HL-60 (cell line): ENCODE measurements at places on chromosomes 13 and 19.
A peak's percentile ranks its signal among the peaks of the same experiment; 100 is the strongest.

DNA sequence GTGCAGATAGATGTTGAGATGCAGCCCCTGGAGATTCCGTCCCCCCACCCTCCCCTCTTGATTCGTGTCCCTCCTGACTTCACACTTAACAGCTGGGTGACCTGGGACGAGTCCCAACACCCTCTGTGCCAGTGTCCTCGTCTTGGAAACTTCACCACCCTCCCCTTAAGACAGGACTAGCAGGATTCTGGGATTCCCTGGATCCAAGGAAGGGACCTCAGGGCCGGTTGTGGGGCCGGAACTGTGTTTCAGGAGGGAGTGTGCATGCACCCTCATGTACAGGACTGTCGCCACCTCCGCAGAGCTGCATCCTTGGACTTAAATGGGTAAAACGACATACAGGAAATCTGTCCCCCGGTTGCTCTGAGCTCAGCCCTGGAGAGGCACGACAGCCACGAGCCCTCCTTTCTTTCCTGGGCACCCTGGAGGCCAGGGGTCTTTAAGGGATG is 990 bp downstream of the MYO9B start:
- DNase-seq, result no peak

DNA sequence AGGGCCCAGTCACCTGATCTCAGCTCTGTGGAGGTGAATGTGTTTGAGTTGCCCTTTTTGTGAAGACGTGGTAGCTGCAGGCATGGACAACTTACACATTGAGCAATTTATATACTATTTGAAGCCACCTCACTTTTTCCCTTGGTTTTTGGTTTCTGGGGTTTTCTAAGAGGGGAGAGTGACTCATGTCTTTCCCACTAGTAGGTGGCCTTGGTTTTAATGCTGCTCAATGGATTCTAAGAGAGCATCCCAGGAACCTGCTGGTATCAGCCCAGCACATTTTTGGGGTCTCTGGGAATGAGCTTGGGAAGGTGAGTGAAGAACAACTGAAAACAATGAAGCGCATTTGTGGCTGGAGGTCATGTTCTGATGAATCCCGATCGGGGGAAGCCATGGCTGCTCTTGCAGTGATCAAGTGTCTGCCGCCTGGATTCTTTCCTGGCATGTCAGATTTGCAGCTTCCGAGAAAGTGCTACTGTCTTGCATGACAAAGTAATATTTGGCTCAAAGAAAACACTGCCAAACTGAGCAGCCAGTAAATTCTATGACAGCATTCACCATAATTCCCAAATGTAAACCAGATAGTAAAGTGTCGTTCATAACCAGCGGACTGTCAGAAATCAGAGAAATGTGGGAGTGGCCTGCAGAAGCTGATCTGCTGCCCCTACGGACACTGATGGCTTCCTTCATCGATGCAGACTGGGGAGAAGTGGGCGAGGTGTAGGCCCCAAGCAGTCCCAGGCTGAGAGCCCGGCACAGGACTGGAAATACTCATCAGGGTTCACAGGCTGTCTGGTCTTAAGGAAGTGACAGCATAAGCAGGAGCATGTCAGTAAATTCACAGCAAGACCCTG is 98.7 kb downstream of the COL4A2 start:
- DNase-seq, result no peak

DNA sequence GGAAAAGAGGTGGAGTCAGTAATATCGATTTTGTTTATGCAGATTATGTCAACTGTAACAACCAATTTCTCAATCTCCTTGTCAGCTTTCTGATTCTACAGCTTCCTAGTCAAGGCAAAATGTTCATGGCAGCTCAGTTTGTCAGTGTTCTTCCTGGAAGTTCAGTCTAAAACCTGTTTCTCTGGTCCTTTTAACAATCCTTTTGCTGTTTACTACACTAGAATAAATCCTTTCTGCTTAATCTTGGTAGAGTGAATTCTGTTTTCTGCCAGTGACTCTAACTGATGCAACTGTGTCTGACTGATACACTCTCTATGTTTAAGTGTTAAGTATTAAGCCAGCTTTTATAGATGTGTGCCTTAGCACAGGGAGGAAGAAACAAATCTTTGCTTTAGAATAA is 516.9 kb upstream of the KLF12 start:
- DNase-seq, result no peak

- DNase-seq, result peak; percentile 83
Measured at GRCh38 chr19:588093-588740, 1.5 kb upstream of the HCN2 start.

DNA sequence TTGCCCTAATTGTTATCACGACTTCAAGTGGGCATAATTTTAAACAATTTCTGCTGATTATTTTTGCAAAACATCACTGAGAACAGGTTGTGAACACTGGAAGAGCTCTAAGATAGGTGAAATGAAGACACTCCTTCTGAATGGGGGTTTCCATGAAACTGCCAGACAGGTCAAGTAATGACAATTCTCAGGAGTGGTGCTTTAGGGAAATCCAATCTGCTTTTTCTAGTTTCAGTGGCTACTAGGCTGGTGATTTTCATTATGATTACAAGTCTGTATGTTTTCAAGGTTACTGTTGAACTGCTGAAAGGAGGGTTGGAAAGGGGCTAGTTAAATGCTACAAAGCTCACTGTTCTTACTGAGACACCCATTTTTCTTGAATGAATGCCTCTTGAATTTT is 1724.2 kb downstream of the PCDH9 start:
- no peak for DNase-seq

- DNase-seq, result no peak
Measured at GRCh38 chr19:2341982-2342381, 13.5 kb downstream of the SPPL2B start.

DNA sequence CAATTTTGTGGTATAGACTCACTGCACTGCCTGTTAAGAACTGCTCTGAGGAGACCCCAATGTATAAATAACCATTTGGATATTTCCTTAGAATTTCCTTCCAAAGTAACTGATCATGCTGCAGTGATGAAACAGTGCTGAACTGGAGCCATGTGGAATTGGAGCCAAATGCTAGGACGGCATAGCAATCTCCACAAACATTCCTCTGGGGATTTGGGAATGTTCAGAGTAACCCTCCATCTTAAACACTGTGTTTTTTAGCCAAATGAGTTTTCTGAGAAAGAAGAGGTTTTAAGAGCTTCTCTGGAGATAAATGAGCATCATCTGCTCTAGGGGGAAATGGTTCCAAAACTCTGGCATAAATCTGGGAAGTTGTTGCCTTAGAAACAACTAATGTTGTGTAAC is 98.2 kb downstream of the OLFM4 start:
- no peak for DNase-seq

DNA sequence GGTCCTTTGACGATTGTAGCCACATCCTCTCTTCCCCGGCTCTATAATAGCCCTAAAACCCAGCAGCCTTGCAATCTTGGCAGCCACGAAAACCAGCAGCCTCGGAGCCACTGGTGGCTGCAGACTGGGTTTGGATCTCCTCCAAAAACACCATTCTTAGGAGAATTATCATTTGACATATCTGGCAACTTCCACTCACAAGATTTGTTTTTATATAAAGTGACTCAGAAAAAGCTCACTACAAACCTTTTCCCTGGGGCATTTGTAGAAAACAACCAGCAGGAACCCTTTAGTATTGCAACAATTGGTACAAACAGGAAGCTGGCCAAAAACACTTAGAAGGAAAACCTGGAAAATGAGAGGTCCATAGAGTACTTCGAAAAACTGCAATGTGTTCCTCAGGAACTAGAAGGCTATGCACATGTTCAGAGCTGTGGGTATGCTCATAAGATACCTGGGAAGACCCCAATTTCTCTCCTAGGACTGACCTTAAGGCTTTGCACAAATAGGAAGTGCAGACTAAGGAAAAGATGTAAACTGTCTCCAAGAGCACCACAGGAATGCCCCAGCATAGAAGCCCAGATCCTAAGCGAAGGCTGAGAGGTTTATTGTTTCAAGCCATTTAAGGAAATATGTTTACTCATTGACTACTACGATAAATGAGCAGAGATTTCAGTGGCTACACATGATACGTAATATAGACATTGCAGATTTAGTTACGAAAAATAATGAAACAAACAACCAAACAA is 71.2 kb downstream of the MYO16 start:
- no peak for DNase-seq

DNA sequence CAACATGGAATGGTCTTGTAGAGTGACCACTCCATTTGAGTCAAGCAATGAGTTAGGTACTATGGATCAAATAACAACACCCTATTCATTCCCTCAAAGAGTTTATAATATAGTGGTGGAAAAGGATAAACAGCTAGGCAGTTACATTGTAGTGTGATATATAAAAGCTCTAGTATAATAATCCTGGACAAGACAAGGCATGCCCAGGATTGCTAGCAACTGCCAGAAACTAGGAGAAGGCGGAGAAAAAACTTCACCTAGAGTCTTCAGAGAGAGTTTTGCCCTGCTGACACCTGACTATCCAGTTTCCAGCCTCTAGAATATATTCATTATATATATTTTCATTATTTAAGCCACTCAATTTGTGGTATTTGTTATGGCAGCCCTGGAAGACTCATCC is 530.6 kb downstream of the KLF12 start:
- DNase-seq, result no peak

DNA sequence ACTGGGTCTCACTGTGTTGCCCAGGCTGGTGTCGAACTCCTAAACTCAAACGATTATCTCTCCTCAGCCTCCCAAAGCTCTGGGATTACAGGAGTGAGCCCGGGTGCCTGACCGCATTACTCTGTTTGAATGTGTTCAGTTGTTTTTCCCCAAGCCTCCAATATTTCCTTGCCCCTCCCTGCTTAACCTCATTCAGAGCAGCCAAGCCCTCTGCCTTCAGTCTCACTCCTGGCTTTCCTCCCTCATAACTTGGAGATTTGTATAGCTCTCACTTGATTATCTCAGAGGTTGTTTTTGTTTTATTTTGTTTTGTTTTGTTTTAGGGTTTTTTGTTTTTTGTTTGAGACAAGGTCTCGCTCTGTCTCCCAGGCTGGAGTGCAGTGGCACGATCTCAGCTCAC is 11.4 kb downstream of the EPHX3 start:
- DNase-seq, result no peak

GRCh38 chr13:93146584-93147297 is 79.9 kb upstream of the GPC6 start:
- no peak for DNase-seq

GRCh38 chr19:33295621-33296487 is 6.5 kb downstream of the CEBPA start:
- peak; percentile 78 for DNase-seq

DNA sequence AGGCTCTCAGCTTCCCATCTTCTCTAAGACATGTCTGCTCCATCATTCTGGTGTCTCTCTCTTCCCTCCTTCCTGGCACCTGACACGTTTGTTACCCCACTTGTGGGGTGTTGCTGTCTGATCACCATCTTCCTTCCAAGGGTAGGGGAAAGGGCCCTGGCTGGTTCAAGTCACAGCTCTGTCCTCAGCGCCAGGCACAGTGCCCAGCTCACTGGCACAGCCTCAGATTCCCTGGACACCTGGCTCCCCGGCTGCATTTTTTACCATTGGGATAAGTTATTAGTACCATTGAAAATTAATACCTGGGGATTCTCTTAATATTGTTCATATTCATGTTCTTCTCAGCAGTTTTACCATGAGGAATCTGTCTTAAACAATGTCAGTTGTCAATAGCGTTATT is 50.8 kb upstream of the LDLR start:
- DNase-seq, result no peak

DNA sequence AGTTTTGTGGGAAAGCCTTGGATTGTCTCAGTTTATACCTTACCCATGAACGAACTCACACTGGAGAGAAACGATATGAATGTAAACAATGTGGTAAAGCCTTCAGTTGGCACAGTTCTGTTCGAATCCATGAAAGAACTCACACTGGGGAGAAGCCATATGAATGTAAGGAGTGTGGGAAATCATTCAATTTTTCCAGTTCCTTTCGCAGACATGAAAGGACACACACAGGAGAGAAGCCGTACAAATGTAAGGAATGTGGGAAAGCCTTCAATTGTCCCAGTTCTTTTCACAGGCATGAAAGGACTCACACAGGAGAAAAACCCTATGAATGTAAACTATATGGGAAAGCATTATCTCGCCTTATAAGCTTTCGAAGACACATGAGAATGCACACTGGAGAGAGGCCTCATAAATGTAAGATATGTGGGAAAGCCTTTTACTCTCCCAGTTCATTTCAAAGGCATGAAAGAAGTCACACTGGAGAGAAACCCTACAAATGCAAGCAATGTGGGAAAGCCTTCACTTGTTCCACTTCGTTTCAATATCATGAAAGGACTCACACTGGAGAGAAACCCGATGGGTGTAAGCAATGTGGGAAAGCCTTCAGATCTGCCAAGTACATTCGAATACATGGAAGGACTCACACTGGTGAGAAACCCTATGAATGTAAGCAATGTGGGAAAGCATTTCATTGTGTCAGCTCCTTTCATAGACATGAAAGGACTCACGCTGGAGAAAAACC is 7.5 kb upstream of the ZNF440 start:
- no peak for DNase-seq

GRCh38 chr13:37345869-37346268 is 240.4 kb upstream of the CSNK1A1L start:
- DNase-seq, result no peak

GRCh38 chr19:961866-962620 is 22.1 kb upstream of the WDR18 start:
- no peak for DNase-seq

DNA sequence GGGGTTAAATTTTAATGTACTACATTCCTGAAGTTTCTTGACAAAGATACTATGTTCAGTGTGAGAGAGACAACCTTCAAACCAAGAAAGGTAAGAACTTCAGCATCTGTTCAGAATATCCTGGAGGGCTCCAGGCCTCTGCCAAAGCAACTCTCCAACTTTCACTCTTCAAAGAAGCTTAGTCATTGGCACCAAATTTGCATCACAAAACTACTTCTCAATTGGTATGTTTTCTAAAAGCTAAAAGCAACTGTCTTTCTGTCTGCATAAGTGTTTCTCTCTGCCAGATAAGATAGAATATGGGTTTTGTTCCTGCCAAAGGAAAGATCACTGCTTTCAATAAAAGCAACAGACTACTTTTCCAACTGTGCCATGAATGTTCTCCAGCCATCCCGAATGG is 187.4 kb downstream of the SUCLA2 start:
- no peak for DNase-seq

DNA sequence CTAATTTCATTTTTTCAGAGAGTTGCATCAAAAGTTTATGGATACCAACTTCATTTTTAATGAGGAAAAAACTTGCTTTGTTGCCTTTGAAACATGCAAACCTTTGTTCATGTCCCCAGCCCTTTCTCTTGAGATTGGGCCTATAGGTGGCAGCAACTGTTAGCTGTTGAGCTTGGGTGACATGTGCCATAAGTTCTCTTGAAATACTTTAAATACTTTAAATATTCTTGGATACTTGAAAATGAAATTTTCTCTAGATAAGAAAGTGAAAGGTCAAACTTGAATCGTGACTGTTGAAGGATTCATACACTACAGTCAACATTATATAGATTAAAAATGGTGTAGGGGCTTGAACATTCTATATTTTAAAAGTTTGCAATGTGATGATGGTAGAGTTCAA is 294.9 kb downstream of the NDFIP2 start:
- DNase-seq, result peak; percentile 71

GRCh38 chr19:24003537-24003936 is 83.5 kb upstream of the ZNF254 start:
- DNase-seq, result no peak

- no peak for DNase-seq
Measured at GRCh38 chr19:4534836-4535658, at the start of gene PLIN5. Gene PLIN5, minus strand, starts transcription at chr19:4535224. Its CDS starts 1,150 bp downstream, at chr19:4534074.
